ENCODE measurements at places on chromosomes 4 and X.

GRCh38 chrX:133587071-133587470 lies 171.8 kb upstream of the GPC4 start:
- DNase-seq: no peak

GRCh38 chr4:145093638-145094037 lies 4.4 kb downstream of the ANAPC10 start:
- no peak for DNase-seq

- no peak for DNase-seq
These were observed 6.3 kb upstream of the OTUD4 start for GRCh38 chr4:145186729-145187128.

DNA sequence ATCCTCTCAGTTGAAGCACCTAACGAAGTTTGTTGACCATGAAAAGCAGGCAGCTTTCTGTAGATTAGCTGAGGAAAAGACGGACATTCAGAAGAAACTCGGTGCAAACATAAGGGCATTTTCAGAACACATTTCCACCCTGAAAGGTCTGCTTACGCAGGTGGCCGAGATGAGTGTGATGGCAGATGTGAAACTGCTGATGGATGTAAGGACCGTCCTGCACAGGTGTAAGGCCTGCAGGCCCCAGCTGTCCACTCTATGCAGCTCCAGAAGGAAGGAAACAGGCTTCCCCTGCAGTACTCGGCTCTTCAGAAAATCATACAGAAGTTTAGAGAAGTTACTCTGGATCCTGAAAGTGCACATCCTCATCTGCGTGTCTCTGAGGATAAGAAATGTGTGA lies 20.8 kb upstream of the TRIM60 start:
- DNase-seq: no peak

GRCh38 chrX:29541038-29541437 lies 674.3 kb upstream of the MAGEB2 start:
- DNase-seq: no peak

DNA sequence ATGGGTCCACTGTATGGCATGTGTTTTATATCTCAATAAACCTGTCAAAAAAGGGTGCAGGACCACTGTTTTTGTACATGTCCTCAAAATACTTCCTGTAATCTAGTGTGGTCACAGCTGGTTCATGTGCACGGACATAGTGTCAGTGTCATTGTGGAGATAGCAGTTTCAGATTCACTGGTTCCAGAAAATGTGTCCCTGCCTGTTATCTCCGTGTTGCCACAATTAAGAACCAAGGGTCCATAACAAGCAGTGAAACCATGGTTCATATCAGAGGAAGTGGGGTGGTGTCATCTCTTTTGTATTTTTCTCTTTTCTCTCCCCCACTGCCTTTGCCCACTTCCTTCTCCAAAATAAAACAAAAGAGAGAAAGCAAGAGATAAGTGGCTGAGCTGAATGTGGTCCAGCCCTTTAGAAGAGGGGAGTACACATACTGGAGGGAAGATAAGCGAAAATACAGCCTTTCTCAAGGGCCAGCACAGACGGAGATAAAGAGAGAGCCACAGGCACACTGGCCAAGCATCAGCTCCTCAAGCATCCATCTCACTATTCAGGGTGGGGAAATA lies 51.2 kb downstream of the TBL1X start:
- no peak for DNase-seq

DNA sequence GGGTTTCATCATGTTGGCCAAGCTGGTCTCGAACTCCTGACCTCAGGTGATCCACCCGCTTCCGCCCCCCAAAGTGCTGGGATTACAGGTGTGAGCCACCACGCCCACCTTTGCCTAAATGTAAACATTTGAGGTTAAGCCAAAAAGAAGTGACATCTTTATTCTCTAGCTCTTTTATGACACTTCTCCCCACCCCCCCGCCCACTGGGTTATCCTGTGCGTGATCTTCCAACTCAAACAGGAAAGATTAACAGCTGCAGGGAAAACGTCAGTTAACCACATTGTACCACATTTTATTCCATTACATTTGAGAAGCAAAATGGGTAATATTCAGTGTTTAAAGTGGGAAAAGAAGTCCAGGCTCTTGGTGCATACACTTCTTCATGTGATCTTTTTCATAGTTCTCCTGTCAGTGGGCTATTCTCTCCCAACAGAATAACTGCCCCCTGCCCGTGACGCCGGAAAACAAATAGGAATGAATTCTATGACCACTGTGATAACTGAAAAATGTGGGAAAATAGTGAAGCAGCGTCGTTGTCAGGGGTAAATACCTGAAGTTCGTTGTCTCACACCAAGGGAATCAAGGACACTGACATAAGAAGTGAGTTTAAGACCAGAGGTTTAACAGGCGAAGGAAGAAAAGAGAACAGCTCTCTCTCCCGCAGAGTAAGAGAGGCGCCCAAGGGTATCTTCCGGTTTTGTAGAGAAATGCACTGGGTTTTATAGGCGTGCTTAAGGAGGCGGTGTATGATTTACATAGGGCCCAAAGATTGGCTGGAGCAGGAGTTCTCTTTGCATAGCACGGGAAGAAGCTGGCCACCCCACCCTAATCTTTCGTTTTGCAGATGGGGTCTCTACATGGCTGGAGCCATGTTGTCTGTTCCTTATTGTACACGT lies 9.7 kb upstream of the SRD5A3 start:
- no peak for DNase-seq

DNA sequence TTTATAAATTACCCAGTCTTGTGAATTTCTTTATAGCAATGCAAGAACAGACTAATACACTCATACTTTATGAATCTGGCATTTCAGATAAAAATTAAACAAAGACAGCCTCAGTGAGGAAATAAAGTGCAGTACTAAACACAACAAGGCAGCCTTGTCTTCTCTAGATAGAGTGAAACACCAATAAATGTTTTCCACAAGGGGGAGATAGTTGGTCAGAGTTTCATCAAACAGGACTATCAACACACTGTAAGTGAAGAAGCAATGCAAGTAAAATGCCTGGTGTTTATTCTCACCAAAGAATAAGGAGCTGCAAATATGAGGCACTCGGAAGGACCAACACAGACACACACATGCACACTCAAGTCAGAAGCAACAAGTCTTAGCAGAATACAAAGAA lies 62.8 kb downstream of the FAM9B start:
- DNase-seq: no peak

DNA sequence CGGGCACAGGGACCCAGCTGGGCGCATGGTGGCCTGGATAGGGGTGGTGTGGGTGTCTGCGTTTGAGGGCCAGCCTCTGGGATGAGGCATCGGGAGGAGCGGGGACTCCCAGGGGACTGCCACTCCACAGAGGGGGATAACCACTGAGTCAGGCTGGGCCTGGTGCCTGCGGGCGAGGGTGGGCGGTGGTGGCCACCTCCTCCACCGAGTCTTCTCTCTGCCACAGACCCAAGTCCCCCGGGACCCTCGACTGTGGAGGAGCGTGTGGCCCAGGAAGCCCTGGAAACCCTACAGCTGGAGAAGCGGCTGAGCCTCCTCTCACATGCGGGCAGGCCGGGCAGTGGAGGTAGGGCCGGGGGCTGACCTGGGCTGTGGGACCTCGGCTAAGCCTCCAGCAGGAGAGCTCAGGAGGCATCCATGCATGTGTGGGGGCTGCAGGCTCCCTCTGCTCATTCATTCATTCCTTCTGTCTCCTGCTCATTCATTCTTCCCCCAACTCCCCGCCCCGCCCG lies 26.4 kb downstream of the DOK7 start:
- DNase-seq: no peak

- no peak for DNase-seq
These were observed 34.7 kb downstream of the GLRA2 start for GRCh38 chrX:14564058-14564457.

- peak; percentile 34 for DNase-seq
These were observed 96.2 kb downstream of the RBM46 start for GRCh38 chr4:154877110-154877760.

DNA sequence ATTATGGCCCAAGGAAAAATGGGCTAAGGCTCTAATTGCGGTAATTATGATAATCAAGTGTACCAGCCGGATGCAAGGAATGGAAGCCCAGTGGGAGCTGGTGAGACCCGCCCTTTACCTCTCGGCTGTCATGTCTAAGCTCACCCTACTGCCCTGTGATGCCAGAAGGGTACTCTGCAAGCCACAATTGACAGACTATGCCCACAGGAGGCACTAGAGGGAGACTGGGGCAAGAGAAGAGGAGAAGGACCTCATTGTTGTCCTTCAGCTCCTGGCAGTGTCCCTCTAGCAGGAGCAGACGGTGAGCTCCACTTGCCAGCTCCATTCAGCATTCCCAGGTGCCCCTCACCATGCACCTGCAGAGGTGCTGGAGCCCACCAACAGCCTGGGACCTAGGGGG lies 141.8 kb downstream of the SMIM20 start:
- no peak for DNase-seq

DNA sequence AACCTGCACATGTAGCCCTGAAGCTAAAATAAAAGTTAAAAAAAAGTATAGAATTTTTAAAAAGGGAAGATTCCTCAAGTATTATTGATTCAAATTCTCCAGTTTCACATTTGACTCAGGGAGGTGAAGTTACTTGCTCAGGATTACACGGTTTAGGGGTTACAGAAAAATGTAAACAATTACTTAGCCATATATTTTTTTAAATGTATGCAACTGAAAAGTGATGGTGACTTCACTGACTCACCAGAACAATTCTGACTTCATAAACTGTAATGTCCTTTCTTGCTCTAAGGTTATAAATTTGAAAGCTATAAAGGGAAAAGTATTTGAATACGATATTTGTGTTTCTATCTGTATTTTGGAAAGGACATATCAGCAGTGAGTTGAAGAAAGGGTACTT lies 371.2 kb downstream of the SPRY1 start:
- DNase-seq: no peak

GRCh38 chr4:189305500-189305899 lies 635.2 kb upstream of the FRG1 start:
- no peak for DNase-seq

DNA sequence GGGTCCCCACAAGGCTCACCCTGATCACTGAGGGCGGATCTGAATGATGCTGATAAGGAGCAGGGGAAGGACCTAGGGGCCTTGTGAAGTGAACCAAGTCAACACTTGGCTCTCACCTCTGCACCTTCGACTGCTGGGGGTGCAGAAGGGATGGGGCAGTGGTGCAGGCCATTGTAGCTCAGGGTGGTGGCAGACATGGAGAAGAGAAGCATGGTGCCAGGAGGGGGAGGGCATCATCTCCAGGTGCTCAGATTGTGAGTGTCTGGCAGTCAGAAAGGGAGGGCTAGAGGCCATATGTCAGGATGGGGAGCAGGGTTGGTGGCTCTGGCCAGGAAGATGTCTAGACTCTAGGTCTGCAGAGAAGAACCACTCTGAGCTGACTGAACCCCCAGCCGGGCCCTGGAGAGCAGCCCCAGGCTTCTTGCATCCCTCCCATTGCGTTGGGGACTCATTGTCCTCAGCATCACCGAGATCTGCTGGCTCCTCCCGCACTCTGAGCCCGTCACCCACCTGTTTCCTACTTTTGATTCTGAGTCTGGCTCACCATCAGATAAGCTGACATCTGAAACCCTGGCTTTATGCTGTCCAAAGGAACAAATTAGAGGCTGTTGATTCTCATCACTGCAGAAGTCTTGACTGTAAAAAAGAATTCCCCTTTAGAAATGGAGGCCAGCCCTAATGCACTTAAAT lies 3.8 kb downstream of the APLN start:
- DNase-seq: no peak

DNA sequence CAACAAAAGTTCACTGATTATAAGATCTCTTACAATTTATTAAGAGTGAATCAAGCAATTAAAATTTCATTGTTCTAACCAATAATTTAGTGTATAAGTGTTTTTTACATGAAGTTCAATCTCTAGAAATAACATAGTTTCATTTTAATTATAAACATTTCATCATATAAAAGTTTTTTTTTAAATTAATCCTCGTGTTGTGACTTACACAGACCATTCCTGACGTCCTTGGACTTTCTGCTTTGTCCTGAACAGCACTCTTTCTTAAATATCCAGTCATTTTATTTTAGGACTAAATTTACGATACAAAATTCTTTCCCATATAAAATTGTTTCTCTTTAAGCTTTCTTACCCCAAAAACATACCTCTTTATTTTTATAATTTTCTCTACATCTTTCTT lies 841.7 kb upstream of the POU3F4 start:
- DNase-seq: no peak

DNA sequence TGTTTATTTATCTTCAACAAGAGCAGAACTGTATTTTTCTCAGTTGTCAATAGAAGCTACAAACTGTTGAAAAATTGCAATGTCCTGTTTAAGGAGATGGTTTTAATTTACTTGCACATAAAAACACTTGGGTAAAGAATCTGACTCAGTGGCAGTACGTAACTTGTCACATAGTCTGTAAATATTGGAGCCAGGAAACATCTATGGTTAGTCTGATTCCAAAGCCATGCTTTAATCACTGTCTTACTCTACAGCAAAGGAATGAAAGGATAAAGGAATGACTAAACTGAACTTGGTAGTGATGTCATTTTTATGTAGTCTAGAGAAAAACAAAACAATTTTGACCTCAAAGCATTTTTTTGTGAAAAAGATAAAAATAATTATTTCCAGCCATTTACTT lies 537.2 kb downstream of the STIM2 start:
- DNase-seq: no peak

DNA sequence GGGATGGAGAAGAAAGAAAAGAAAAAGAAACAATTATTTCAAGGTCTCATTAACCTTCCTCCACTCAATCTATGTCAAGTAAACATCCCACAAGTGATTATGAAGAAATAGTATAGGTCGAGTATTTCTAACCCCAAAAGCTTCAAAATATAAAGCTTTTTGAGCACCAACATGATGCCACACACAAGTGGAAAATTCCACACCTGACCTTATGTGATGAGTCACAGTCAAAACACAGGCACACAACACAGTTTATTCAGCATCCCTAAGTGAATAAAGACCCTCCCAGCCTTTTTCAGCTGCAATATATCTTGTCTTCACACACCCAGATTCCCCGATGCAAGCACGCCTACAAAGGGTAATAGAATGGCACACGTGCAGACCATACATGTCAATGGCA lies 51.7 kb upstream of the VEGFC start:
- no peak for DNase-seq

GRCh38 chr4:123776267-123776666 lies 379.7 kb downstream of the SPRY1 start:
- DNase-seq: no peak

GRCh38 chr4:10093801-10094552 lies 22.6 kb downstream of the WDR1 start:
- no peak for DNase-seq

DNA sequence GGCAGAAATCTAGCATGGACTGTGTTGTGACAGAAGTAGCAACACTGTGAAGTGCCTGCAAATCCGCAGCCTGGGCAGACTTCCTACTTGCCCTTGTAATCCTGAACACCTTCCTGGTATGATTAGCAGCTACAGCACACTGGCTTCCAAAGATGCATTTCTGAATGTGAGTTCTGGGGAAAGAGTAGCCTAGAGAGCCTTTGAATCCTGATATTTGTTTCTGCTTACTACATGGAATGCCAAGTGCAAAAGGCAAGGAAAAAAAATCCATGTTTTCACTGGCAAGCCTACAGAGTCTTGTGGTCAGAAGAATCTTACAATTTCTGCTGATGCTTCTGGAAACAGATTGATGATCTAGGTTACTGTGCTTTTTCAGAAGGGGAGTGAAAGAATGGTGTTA lies 223.7 kb downstream of the COL25A1 start:
- DNase-seq: no peak

GRCh38 chr4:152828122-152828521 lies 48.4 kb downstream of the ARFIP1 start:
- no peak for DNase-seq
